ENCODE measurements at places on chromosomes 1 and 21.

DNA sequence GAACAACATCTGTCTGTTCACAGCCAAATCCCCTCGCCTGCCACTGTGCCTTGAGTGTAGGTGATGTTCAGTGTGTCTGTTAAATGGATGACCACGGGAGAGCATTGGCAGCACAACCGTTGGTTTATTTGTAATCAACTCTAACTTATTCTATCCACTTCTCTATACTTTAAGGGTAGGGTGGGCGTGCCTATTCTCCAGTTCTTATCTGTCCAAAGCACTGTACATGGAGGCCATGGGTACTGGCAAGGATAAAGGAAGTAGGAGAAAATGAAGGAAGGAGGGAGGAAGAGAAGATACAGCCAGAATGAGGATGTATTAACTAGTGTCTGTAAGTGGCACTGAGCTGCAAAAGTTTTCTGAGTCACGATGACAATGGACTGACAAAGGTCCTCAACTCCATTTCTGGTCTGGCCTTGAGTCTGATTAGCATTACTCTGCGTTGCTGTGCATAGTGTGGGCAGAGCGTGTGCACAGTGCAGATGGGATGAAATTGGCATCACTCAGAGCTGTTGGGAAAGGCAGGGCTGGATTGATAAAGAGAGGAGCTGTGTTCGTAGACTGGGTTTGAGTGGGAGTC, 7.1 kb downstream of the RHOU start:
- DNase-seq = no peak

GRCh38 chr1:89624715-89625323, 8.1 kb upstream of the LRRC8C start:
- DNase-seq = no peak

DNA sequence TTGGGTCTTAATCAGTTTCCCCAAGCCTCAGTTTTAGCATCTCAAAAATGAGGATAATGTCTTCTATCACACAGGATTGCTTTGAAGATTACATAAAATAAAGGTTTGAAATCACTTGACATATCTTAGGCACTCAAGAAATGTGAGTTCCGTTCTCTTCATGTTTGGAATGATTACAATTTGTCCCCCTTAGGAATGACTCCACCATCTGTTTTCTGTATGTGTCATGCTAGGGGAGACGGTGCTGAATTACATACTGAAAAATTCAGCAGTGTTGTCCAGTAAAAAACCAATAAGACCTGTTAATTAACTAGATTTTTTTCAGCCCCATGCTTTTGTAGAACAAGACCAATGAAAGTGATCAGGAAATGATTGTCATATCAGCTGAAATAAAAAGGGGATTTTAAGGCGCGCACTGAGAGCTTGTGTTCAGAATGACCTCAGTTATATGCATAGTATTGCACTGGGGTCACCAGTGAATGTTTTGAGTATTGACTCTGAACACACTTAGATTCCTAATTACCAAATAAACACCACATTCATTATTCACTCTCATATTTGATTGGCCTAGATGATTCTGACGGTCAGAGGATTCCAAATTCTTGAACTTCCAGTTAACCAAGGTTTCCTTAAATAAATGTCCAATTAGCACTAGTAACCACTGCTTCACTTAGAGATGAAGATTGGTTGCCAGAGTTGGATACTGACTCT, 114.5 kb upstream of the KCNK2 start:
- DNase-seq = no peak

GRCh38 chr21:45594721-45595489, 48.6 kb upstream of the PCBP3 start:
- DNase-seq = no peak

- DNase-seq = no peak
These were observed 29.3 kb upstream of the BCAS2 start for GRCh38 chr1:114610546-114611245.

DNA sequence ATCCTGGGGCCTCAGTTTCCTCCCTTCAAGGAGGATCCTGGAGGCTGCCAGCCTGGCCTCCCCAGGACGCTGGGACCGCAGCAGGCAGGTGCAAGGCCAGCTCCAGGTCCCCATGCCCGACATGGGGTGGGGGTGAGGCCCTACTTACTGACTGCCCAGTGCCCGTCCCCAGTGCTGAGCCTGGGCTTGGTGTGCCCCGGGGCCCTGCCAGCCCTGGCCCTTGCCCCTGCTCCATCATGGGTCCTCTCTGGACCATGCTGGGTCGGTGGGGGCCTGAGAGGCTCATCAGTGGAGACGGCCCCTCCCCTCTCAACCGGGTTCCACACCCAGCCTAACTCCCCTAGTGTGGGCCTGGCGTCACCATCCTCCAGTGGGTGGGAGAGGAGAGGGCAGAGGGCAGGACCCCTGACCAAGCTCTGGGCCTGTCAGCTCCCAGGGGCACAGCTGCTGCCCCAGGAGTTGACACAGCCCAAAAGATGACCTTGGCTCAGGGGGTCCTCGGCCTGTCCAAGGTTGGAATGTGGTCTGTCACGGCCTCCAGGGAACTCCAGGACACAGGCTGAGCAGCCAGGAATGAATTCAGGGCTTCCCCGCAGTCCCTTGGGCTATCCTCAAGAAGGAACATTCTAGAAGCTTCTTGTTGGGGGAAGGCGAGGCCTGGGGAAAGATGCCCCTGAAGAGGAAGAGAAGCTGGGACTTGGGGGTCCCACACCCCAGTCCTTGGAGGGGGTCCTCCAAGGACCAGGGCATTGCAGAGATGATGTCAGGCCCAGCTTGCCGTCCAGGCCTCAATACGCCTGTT, 17.6 kb upstream of the ARF1 start:
- no peak for DNase-seq

DNA sequence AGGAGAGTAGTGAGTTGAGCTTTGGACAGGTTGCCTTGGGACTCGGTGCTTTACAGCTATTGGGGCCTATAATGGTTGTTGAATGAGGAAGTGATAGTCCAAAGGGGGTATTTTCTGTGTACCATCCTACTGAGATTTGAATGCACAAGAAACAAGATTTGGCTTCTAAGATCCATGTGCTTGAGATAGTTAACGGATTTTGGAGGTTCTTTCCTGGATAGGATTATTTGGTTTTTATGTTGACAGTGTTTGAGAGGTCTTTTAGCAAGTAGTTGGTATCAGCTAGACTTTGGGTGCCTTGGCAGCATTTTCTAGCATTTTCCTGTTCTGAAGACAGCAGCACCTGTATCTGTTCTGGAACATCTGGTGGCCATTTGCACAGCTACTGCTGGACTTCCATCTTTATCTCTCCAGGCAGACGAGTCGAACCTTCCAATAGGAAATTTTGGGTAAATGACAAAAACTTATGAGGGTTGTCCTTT, 3.6 kb upstream of the SCAF4 start:
- no peak for DNase-seq

- no peak for DNase-seq
These were observed 32.4 kb downstream of the MAPKAPK2 start for GRCh38 chr1:206716870-206717673.

DNA sequence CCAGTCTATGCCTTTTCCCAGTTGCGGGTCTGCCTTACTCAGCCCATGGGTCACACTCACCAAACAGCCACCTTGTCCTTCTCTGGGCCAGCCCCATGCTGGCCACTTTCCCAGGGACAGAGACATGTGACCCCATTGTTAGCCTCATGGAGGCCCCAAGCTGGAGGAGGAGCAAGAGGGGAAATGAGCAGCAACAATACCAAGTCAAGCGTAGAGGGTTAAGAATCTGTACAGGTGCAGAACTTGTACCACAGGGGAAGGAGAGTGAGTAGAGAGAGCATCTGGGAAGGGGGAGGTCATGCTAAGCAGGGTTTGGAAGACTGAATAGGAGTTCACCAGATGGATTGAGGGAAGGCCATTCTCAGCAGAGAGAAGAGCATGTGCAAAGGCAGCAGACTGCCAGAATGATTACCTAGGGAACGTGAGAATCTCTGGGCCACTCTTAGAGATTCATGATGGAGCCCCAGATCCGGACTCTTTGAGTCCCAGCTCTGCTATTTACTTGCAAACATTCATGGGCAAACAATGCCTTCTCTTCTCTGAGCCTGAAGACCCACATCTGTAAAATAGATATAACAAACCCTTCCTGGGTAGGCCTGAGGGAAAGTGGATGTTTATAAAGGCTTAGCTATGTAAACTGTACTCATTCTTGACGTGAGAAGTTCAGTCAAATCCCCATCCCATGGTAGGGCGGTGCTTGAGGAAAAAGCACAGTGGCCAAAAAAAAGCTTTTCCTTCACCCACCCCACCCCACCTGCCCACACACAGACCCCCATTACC, 2.8 kb upstream of the SLC2A1 start:
- DNase-seq = no peak

DNA sequence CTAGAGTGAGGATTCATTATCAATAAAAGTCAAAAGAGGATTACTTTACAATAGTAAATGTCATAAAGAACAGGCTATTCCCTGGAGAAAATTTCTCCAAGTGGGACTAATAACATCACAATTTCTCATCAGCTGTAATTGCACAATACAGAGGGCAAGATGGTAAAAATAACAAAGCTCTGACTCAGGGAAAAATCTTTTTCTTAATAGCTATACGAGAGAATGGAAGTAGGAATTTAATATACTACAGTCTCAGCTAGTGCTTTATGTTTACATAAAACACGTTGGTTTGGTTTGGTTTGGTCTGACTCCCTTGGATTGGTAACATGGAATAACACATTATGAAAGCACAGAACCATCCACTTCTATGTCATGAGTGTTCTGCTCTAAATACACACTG, 397.6 kb downstream of the LRRIQ3 start:
- DNase-seq = no peak

GRCh38 chr1:170460414-170461155, 71.4 kb upstream of the GORAB start:
- no peak for DNase-seq

DNA sequence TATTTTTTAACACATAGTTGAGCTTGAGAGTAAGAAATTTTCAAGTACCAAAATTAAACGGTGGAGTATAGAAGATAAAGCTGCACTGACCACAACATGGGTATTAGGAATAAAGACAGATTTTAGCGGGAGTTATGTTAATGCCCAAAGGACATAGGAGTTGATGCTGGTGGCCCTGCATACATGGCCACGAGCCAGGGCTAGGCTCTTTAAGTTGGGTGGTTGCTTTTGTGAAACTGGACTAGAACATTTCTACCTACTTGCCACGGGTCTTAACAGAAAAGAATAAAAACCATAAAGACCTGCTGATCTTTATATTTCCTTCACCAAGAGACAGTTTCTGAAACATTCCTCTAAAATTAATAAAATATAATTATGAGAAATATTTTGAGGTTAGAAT, 14.9 kb downstream of the EDEM3 start:
- no peak for DNase-seq

GRCh38 chr1:51247499-51247898, 11.4 kb downstream of the RNF11 start:
- DNase-seq = no peak

DNA sequence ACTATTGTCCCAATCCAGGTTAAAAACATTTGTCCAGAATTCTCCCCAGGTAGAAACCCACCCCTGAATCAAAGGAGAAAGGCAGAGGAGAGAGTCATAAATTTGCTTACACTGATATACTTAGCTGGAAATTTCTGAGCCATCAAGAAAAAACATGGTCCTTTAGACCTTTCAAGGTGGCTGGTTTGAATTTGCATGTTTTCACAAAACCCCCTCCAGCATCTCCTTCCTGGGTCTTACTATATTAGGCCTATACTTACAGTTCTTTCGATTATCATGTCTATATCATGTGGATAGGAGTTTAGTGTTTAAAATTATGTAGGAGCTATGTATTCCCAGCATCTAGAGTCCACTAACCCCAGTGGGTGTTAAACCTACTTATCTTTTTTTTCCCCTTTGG, 178.2 kb downstream of the PLPP3 start:
- no peak for DNase-seq

DNA sequence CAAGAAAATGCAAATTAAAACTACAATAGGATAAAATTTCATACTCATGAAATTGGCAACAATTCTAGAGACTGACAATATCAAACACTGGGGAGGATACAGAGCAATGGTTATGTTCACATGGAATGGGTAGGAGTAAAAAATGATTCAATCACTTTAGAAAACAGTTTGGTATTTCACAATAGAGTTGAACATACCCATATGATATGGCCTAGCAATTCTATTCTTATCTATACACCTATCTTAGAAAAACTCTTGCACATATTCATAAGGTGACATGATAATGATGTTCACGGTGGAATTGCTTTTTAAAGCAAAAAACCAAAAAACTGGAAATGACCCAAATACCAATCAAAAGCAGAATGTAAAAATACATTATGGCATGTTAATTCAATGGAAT, 28.7 kb downstream of the PHC2 start:
- no peak for DNase-seq

DNA sequence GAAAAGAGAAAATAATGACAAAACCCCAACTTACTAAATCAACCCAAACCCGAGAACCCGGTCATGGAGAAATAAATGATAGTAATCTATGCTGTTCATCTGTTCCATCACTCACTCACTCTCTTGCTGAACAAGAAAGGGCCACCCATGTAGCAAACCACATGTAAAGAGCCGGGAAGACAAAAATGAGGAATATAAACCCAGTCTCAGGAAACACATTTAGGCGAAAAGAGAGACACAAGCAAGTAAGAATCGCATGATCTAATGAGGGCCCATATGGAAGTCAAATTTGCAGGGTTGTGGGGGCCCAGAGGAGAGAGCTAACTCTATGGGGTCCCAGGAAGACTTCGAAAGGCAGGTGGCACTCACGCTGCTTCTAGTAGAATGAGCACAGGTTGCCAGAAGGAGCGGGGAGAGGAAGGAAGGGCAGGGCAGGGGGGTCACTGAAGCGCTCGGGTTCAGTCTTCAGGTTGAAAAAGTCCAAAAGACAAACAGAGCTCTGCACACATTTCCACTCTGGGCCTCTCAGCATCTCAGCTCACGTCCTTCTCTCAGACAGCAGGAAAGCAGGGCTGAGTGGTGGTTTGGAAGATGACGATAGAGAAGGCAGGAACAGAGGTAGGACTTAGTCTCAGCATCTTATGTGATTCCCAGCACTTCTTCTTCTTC, 142.9 kb upstream of the KRTAP19-8 start:
- no peak for DNase-seq

- no peak for DNase-seq
These were observed 18.1 kb upstream of the ETS2 start for GRCh38 chr21:38787461-38788274.

DNA sequence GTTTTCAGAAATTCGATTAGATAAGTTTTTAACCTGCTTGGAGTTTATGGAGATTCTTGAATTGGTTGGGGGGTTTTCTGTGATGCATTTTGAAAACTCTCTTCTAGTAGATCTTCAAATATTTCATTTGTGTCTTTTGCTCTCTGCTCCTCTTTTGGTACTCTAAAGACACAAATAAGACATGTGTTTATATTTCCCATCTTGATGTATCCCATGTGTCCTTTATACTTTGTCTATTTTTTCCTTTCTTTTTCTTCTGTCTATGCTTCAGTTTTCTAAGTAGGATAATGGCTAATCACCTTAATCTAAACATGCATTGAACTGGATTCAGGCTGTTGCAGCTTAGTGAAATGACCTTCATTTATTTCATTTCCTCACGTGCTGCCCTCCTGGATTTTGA, 63.8 kb upstream of the C1orf87 start:
- no peak for DNase-seq

All from iPS DF 19.7 (cell line).